ENCODE measurements at places on chromosomes 2 and 18.
A peak's percentile ranks its signal among the peaks of the same experiment; 100 is the strongest.

DNA sequence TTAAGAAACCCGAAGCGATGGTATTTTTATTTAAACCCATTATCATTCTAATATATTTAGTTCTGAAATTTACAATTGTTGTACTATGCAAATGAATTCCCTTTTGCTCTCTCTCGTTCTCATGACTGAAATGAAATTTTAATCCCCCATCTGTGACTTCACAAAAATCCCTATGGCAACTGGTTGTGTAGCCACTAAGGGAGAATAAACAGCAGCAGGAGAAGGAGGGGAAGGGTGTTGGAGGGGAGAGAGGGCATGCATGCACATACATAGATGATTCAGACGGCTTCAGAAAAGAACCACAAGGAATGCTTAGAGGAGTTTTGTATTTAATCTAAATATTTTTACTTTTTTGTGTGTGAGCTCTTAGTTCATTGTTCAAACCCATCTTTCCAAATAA, 36.8 kb downstream of the CPS1 start:
- no peak for DNase-seq

DNA sequence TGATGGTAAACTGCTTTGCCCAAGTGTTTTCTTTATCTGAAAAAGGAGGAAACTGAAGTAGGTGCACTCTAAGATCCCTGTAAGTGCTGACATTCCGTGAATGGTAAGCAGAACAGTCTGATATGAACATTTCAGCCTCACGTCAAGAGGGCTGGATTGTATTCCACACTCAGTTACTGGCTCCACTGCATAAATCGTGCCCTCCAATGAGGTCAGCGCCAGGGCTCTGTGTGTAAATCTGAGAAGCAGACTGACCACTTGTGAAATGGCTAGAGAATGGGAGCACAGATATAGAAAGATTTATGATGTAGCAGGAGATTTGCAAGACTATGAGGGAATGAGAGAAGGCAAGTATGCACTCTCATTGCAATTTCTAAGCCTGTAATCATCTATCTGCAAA, 153.0 kb downstream of the ICOS start:
- no peak for DNase-seq

DNA sequence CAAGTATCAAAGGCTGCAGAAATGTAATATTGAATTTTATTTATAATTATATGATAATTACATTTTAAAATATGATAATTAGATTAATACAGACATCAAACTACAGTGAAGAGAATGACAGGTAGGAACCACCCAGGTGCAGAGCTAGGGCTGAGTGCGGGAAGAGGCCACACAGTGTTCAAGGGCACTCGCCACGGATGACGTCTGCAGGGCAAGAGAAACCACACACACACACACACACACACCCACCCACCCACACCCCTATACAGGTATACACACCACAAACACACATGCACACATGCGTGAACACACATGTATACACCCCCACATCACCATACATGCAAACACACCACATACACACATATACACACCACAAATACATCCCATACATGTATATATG, 41.2 kb downstream of the MBP start:
- peak; percentile 29 for DNase-seq

- DNase-seq: no peak
These were observed 61.2 kb upstream of the CUL3 start for GRCh38 chr2:224646242-224646846.

DNA sequence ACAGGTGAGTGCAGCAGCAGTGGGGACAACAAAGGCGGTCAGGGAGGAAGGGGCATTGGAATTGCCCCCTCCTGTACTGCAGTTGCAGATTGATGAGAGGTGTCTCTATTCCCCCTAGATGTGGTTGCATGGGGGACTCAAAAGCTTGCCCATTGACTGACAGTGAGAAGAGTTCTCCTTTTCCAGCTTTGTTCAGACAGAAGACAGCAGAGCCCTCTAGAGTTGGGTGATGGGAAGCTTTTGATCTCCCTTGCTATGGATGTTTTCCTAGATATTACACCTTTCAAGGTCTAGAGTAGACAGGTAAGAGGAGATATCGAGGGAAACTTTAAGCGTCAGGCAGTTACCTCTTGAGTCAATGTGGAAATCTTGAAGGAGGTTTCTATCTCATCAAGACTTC, 2.9 kb downstream of the PROKR1 start:
- DNase-seq: no peak

DNA sequence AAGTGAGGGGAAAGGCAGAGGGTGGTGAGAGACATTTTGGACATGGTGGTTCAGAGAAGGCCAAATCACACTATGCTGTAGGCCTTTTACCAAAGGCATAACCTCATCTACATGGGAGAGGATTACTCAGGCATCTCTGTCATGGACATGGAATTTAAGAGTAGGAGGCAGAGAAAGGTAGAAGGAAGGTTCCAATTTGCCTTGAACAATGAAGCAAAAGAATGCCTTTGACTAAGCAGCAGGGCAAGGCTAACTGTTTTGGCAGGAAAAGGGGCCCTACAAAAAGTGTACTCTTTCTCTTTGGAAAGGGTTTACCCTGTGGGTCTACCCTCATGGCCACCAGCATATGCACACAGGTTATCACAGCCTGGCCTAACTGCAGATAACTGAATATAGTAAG, 45.6 kb upstream of the RNU4ATAC start:
- no peak for DNase-seq

- DNase-seq: no peak
These were observed 160.5 kb upstream of the KCNJ3 start for GRCh38 chr2:154537843-154538450.

GRCh38 chr2:219870041-219870440, 242.6 kb downstream of the SLC4A3 start:
- no peak for DNase-seq

- no peak for DNase-seq
These were observed 61.7 kb upstream of the LCLAT1 start for GRCh38 chr2:30385327-30385726.

GRCh38 chr18:984004-984403, 79.3 kb downstream of the ADCYAP1 start:
- DNase-seq: no peak

- DNase-seq: no peak
These were observed 510.6 kb downstream of the ERBB4 start for GRCh38 chr2:212027681-212028628.

DNA sequence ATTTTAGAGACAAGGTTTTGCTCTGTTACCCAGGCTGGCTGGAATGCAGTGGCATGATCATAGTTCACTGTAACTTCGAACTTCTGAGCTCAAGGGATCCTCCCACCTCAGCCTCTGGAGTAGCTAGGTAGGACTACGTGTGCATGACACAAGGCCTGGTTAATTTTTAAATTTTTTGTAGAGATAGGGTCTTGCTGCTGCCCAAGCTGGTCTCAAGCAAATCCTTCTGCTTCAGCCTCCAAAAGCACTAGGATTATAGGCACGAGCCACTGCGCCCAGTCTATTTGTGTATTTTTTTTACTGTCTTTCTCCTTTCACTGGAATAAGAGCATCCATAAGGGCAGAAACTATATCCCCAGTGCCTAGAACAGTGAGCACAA, 89.3 kb downstream of the PLEKHM3 start:
- DNase-seq: no peak

DNA sequence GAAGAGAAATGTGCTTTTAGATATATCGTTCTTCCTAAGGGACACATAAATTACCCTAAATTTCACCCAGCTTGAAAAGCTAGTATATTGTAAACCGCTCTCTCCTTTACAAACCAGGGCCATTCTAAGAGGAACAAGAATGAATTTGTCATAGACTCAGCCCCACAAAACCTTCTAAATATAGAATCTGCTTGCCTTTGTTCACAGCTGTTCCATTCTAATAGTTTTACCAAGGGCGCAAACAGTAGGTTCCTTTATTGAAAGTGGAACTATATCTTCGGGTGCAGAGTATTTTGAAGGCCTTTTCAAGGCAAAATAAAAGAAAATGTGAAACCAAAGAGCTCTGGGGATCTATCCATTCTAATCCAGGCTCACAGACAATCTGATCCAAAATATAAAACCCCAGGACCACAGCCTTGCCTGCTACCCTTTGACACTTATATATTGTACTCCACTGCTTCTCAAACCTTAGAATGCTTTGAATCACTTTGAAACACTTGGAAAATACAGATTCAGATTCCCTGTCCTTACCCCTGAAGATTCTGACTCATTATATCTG, 316.8 kb downstream of the PAX3 start:
- no peak for DNase-seq

DNA sequence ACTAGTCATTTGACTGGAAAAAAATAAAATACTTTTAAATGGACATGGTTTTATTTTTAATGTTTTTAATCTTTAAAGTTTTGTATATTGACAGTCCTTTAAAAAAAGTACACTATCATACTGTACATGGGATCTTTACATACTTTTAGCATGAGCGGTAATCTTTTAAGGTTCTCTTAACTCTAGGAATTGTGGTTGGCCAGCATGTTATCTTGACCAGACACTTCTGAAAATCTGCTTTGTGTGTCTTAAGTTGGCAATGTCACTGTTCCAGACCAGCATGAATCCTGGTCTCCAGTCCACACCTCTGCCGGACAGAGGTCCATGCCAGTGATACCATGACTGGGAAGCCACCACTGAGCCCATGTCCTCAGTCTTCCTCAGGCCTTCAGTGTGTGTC, 17.7 kb downstream of the ITGB1BP1 start:
- no peak for DNase-seq

DNA sequence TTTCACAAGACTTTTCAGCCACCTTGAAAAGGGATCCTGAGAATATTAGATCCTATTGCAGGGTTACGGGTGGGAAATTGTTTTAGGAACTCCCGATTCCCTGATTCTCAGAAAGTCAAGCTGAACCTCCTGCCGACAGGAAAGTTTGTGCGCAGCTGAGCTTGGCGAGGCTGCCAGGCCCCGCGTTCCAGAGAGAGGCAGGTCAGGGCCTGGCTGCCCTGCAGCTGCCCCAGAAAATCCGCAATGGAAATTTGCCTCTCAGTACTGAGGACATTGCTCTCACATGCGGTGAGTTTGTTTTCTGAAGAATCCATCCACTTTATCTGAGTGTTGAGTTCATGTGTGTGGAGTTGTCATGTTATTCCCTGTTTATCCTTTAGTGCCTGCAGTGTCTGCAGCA, 144.2 kb downstream of the RTP5 start:
- no peak for DNase-seq

DNA sequence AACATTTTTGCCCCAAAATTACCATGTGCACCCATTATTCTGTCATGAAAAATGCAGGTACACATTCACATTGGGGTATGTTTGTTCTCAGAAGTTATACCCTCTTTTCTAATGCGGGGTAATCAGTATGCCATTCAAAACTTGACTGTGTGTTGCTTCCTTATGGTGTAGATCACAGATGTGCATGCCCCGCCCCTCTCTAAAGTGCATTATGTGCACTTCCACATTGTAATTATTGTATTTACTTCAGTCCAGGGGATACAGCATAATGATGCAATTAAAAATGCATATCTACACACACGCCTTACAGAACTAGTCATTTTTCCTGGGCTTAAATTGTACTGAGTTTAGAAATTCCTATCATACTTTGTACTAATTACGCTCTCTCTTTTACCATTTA, 48.8 kb downstream of the SLC9A2 start:
- DNase-seq: no peak

- no peak for DNase-seq
These were observed 113.1 kb upstream of the GPC1 start for GRCh38 chr2:240322231-240322955.

DNA sequence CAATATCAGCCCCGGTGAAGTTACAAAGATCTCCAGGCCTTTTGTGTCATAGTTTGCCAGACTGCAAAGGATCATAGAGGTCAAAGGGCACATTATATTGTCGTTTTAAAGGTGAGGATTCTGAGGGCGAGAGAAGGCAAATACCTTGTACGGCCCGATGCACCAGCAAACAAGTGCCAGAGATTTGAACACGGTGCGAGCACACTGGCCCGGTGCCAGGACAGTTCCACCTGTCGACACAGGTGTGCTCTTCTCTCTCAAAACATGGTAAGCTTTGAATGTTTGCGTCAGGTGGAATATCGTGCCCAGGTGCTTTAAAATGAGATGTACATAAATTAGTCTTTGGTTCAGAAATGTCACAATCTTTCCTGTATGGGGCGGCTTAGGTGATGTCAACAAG, 776.1 kb upstream of the ID2 start:
- peak; percentile 93 for DNase-seq

GRCh38 chr18:22113144-22113844, 56.1 kb upstream of the GATA6 start:
- no peak for DNase-seq

GRCh38 chr2:128415779-128416061, 97.1 kb upstream of the HS6ST1 start:
- DNase-seq: no peak

GRCh38 chr2:104041351-104041750, 812.6 kb upstream of the POU3F3 start:
- DNase-seq: no peak

DNA sequence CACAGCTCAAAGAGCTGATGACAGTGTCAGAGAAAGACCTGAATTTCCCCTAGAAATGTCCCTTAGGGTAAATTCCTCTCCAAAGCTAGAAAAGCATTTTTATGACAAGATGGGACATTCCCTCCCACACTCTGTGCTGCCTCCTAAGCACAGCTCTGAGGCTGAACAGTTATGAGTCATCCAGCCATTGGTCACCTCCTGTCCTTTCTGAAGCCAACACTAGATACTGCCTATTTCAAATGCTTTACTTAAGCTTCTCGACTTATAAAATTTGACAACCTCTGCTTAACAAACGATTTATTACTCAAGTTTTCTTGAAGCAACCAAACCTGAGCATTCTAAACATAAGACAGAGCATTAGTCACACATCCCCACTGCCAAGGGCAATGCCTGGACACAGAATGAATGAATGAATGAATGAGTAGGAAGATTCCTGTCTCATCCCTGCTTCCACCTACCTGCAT, 35.4 kb downstream of the B4GALT6 start:
- DNase-seq: no peak

GRCh38 chr2:28251337-28251736, 141.3 kb upstream of the FOSL2 start:
- DNase-seq: no peak

DNA sequence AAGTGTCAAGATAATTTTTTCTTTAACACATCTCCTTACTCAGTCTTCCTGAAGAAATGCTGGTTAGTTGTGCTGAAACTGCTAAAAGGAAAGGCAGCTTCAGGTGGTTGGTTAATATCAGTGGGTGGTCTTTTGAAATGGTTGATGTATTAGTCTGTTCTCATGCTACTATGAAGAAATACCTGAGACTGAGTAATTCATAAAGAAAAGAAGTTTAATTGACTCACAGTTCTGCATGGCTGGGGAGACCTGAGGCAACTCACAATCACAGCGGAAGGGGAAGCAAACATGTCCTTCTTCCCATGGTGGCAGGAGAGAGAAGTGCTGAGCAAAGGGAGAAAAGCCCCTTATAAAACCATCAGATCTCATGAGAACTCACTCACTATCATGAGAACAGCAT, 125.9 kb upstream of the CYRIA start:
- no peak for DNase-seq

GRCh38 chr2:152453129-152453911, 118.3 kb downstream of the FMNL2 start:
- DNase-seq: no peak

- DNase-seq: no peak
These were observed 450.1 kb downstream of the LPIN1 start for GRCh38 chr2:12196495-12196894.
